ENCODE measurements at places on chromosomes 6 and 20.

GRCh38 chr6:31723980-31724691 lies 963 bp downstream of the MPIG6B start:
- no peak for DNase-seq

GRCh38 chr20:20395087-20395486 lies 27.2 kb downstream of the INSM1 start:
- no peak for DNase-seq

- DNase-seq = no peak
Measured at GRCh38 chr6:129894921-129895320, 33.8 kb upstream of the TMEM244 start.

DNA sequence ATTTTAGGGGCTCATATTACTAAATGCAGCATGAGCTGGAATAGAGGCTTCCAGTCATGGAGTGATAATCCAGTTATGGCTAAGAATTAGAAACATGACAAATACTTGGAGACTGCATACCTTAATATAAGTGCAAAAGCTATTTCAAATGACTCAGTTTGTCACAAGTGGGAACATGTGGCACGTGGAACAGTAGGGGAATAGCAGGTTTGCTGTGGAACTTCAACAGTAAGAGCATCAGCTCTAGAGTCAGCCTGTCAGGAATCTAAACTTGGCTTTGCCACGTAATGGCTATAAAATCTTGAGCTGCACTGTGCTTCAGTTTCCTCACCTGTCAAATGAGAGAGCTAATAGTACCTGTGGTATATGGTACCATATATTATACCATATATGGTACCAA lies 62.1 kb downstream of the HTR1B start:
- DNase-seq = no peak

GRCh38 chr6:31794866-31795615 lies 511 bp downstream of the VARS1 start:
- DNase-seq = no peak

DNA sequence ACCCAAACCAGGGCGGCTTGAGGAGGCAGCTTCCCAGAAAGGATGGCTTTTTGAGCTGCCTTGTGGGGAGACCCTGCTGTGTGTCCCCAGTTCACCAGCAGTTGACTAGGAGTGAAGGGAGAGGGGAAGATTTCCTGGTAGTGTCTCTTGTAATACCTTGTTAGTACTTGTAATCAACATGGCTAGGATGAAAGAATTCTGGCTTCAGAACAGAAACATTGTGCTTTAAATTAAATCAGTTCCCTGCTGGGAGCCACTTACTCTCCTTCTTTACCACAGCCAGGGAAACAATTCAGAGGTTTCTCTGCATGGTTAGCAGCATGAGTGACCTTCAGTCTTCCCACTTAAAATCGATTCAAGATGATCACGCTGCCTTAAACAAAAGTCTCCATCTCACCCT lies 525.4 kb upstream of the ID4 start:
- DNase-seq = no peak

- DNase-seq = no peak
Measured at GRCh38 chr6:21050935-21051334, 516.7 kb downstream of the CDKAL1 start.

GRCh38 chr6:132084811-132085509 lies 133.8 kb upstream of the CCN2 start:
- no peak for DNase-seq

DNA sequence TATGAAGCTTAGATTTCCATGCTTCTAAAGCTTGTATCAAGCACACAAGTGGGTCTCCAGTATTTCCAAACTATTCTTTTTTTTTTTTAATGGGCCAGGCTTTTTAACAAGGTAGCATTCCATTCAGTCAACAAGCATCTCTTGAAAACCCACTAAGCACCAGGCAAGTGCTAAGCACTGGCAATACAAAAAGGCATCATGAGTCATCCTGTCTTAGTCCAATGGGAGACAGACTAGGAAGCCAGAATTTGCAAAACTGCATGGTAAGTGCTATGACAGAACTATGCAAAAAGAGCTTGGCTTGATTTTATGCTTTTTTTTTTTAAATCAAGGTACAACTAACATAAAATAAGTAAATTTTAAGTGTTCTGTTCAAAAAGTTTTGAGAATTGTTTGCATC lies 109.3 kb upstream of the DST start:
- no peak for DNase-seq

GRCh38 chr6:169990095-169991030 lies 238.9 kb downstream of the ERMARD start:
- no peak for DNase-seq

GRCh38 chr6:123127807-123128206 lies 131.8 kb downstream of the CLVS2 start:
- DNase-seq = no peak

GRCh38 chr20:21344206-21344900 lies 41.2 kb downstream of the XRN2 start:
- no peak for DNase-seq

DNA sequence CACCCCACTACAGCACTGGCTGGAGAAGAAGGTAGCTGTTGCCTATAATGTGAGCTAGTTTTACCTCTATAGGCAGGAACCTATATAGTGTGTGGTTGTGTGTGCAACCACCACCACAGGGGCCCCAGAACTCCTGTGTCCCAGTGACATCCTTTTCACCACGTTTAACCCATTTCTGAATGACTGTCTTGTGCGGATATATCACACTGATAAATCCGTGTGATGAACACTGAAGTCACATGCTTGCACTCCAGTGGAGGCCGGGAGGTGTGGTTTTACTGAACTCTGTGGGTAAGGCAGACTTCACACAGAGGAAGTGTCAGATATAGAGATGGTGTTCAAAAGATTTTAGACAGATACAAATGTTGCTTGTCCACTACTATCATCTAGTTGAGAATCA lies 32.5 kb downstream of the SDHAF4 start:
- no peak for DNase-seq

- DNase-seq = no peak
Measured at GRCh38 chr6:150528648-150529285, 70.9 kb upstream of the PLEKHG1 start.

DNA sequence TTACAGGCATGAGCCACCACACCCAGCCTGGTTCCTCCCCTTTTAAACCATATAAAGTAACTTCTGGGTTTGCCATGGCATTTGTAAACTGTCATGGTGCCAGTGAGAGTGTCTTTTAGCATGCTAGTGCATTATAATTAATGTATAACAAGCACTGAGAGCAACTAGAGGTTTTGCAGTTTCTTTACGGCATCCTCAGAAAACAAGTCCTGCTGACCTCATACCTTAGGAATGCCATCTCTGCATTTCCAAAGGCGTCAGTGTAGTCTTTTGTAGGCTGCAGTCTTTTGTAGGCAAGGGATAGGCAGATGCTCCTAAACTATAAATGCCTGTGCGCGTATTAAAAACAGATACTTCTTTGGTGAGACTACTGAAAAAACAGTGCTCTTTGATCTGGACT lies 75.0 kb upstream of the EZR start:
- no peak for DNase-seq

- no peak for DNase-seq
Measured at GRCh38 chr20:38214256-38215193, 46.0 kb downstream of the KIAA1755 start.

DNA sequence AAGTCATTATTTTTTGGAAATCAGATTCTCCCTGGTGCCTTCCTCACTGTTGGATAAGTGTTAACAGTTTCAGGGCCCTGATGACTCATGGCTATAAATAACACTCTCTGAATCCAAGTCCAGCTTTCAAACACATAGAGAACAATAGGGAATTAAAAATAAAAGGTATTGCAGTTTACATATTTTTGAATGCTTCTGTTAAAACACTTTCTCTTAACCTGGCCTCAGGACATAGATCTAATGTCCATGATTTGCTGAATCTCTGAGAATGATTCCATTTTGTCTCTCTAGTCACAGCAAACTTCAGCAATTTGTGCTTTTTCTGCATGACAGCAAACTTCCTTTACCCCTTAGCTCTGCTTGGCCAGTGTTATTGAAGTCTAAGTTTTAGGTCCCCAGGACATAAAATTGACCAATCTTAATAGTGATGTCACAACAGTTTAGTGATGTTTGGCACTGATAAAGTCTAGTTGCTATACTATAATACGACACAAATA lies 1192.4 kb upstream of the CITED2 start:
- no peak for DNase-seq

- no peak for DNase-seq
Measured at GRCh38 chr6:33197431-33198048, 2.9 kb downstream of the RXRB start.

DNA sequence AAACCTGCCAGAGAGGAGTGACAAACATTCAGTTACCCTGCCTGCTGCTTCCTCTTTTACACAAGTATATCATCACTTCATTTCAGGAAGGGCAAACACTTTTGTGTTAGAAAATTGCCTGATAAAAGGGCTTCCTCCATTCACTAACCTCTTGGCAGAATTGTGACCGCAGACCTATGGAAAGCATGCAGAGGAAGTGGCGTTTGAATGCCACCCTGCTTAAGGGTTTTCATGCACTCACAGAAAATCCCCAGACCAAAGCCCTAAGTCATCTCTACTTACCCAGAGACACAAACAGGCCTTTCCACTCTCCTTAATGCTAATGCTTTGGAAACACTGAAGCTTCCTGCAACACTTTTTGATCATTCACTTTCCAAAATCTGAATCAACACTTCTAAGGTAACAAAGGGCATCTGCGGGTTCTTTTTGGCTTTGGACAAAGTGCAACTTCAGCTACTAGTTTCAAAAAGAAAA lies 22.1 kb upstream of the RALGAPA2 start:
- DNase-seq = no peak

DNA sequence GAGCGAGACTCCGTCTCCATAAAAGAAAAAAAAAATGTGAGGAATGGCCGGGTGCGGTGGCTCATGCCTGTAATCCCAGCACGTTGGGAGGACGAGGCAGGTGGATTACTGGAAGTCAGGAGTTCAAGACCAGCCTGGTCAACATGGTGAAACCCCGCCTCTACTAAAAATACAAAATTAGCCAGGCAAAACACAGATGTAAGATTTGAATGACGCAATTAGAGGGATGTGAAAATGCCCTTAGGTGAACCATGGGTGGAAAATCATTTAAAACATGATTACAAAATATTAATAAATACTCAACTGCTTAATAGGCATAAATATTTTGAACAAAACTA lies 20.9 kb downstream of the COL9A3 start:
- no peak for DNase-seq

- DNase-seq = no peak
Measured at GRCh38 chr6:153130515-153131036, 506 bp downstream of the RGS17 start.

- no peak for DNase-seq
Measured at GRCh38 chr6:8688821-8689220, 253.5 kb upstream of the SLC35B3 start.

DNA sequence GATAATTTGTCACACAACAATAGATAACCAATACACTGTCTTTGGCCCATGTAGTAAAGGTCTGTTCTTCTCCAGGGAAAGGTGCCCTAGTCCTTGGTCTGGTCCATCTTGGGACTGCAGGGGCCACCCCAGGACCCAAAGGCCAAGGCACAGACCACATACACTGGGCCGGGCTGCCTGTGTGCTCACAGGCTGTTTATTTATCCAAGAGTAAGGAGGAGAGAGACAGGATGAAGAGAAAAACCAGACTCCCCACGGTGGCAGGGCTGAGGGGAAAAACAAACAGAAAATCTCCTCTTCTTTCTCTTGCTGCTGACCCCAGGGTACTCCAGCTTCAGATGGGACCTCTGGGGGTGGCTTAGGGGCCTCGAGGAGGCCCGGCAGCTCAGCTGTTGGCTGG lies 6.5 kb upstream of the CDK5RAP1 start:
- DNase-seq = no peak

- no peak for DNase-seq
Measured at GRCh38 chr6:43093436-43094289, 17.5 kb downstream of the PTK7 start.

- no peak for DNase-seq
Measured at GRCh38 chr6:3719462-3720308, 31.8 kb downstream of the PXDC1 start.

- DNase-seq = no peak
Measured at GRCh38 chr20:53216478-53216855, 244.3 kb downstream of the TSHZ2 start.

- DNase-seq = no peak
Measured at GRCh38 chr6:90175627-90176538, 120.8 kb downstream of the BACH2 start.

- no peak for DNase-seq
Measured at GRCh38 chr20:22770241-22770800, 185.9 kb upstream of the FOXA2 start.

GRCh38 chr6:44921798-44922197 lies 406.3 kb upstream of the RUNX2 start:
- no peak for DNase-seq

DNA sequence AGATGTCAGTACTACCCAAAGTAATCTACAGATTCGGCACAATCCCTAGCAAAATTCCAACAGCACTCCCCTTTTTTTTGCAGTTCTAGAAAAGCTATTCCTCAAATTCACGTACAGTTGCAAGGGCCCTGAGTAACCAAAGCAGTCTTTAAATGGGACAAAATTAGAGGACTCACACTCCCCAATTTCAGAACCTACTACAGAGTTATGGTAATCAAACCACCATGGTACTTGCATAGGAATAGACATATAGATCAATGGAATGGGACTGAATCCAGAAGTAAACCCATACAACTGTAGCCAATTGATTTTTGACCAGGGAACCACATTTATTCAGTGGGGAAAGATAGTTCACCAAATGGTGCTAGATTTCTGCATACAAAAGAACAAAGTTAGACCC lies 350.8 kb downstream of the CDKAL1 start:
- DNase-seq = no peak

DNA sequence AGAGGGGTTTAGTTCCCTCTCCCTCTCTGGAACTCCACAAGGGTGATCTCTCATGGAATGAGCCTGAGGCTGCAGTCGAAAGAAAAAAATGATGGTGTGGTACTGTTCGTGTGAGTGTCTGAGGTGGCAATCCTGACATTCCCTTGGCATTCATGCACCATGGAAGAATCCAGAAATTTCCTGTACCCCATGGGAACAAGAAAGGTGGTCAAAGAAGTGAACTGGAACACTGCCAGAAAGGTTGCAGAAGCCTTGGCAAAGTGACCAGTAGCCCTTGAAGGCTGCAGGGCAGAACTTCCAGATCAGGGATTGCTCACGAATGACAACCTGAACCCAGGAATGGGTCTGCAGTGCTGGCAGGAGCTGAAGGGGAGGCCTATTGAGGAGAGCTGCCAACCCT lies 394.7 kb downstream of the CD83 start:
- DNase-seq = no peak

GRCh38 chr6:90068264-90068663 lies 174.0 kb downstream of the GJA10 start:
- no peak for DNase-seq

- no peak for DNase-seq
Measured at GRCh38 chr6:30156774-30157173, 4.2 kb downstream of the TRIM10 start.

- no peak for DNase-seq
Measured at GRCh38 chr6:137811916-137812553, 55.0 kb upstream of the TNFAIP3 start.

DNA sequence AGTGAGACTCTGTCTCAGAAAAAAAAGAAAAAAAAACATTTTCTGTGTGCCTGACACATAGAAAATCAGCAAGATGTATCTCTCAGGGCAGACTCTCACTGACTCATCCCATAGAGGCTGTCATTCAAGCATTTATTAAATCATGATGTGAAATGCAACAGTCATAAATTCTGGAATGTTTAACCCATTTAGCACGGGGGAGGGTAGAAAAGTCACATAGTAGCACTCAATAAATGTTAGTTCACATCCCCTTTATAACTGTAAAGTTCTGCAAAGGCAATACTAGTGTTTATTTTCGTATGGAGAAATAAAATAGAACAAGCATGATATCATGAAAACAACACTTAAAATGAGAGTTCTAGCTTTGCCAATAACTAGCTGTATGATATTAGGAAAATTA lies 15.5 kb upstream of the CARMIL1 start:
- no peak for DNase-seq
